ENCODE measurements at places on chromosomes 2 and 18.

- H3K27me3 ChIP-seq = no peaks in the 10 kb centered on the region
- H3K36me3 ChIP-seq = no peaks in the 10 kb centered on the region
- H3K4me1 ChIP-seq = no peaks in the 10 kb centered on the region
- no peak overlapping the region for H3K4me3 ChIP-seq
- no peak for DNase-seq
Measured at GRCh38 chr2:48699348-48699930, 56.1 kb downstream of the LHCGR start.

GRCh38 chr18:78792736-78793135 is 186.9 kb upstream of the SALL3 start:
- H3K27me3 ChIP-seq = no peaks in the 10 kb centered on the region
- no peaks in the 10 kb centered on the region for H3K36me3 ChIP-seq
- no peak overlapping the region for H3K27ac ChIP-seq
- no peak overlapping the region for H3K4me3 ChIP-seq

- H3K36me3 ChIP-seq = no peaks in the 10 kb centered on the region
- no peak overlapping the region for H3K4me3 ChIP-seq
- H3K27me3 ChIP-seq = no peaks in the 10 kb centered on the region
- no peak for DNase-seq
- no peak overlapping the region for H3K27ac ChIP-seq
Measured at GRCh38 chr2:60838481-60838880, 42.9 kb upstream of the REL start.

DNA sequence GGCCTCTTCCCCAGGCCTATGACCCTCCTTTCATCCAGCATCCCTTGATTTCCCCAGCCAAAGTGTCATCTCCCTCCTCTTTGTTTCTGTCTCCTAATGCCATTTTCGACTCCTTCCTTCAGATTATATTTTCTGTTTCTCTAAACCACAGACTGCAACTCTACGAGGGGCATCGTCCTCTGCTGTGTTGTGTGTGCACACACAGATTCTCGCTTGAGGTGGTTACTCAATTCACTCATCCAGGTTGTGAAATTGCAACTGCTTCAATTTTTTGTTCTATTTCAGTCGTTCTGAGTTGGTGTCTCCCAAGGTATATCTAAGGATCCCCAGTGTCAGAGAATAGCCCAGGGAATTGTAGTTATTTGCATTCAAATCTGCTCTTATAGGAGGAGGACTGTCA is 113.5 kb upstream of the NDUFV2 start:
- H3K27ac ChIP-seq = no peak overlapping the region
- no peak for DNase-seq
- no peaks in the 10 kb centered on the region for H3K27me3 ChIP-seq
- no peaks in the 10 kb centered on the region for H3K4me1 ChIP-seq

- no peaks in the 10 kb centered on the region for H3K36me3 ChIP-seq
- H3K27me3 ChIP-seq = no peaks in the 10 kb centered on the region
- H3K27ac ChIP-seq = no peak overlapping the region
- H3K4me1 ChIP-seq = no peaks in the 10 kb centered on the region
- H3K4me3 ChIP-seq = no peak overlapping the region
Measured at GRCh38 chr2:120564213-120565094, 171.2 kb upstream of the GLI2 start.

- no peaks in the 10 kb centered on the region for H3K4me1 ChIP-seq
- no peaks in the 10 kb centered on the region for H3K36me3 ChIP-seq
- DNase-seq = no peak
Measured at GRCh38 chr18:26503382-26503781, 45.0 kb downstream of the KCTD1 start.

DNA sequence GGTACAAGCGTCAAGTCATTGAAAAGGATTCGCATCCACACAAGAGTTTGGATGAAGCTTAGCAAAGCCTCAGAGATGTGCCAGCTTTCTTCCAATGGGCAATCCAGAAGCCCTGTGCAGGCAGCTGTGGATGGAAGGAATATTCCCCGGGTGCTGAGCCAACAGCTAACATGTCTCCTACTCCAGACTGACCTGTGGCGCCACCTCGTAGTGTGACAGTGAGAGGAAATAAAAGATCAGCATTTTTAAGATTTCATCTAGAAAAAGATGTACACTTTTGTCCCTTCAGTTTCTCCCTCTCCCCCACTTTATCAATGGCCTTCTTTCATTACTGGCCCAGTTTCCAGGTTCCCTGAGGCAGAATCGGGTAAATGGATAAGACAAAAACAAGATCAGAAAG is 48.9 kb upstream of the SPATS2L start:
- H3K4me1 ChIP-seq = no peaks in the 10 kb centered on the region
- H3K36me3 ChIP-seq = no peaks in the 10 kb centered on the region
- H3K27me3 ChIP-seq = no peaks in the 10 kb centered on the region
- no peak overlapping the region for H3K27ac ChIP-seq
- no peak for DNase-seq

DNA sequence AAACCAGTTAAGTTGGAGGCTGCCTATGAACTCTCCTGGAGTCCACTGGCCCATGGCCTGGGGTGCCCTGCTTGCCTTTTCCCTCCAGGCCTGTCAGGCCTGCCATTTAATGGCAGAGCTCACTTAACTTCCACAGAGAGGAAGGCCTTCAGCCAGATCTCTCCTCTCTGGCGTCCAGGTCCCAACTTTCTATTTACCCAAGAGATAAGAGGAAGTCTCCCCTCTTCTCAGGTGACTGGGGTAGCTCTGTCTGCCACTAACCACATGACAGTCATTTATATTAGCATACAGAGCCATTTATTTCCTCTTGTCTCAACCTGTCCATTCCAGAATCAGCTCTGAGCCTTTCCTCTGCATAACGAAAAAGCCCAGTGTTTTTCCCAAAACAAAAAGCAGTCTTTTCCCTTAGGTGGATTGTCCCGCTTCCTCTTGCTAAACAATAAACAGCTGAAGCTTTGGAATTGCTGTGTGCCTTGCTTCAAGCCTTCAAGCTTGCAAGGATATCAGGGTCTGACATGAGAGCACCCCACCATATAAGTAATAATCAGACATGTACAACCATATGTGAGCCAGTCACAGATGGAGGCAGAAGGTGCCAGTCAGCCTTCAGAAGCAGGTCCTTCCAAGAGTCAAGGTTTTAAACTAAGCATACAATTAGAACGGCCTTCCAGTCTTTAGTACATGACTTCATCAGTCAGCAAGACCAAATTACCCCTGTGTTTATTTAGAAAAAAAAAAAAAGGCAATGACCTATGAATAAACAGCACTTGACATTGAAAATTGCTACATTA is 71.2 kb upstream of the STPG4 start:
- no peak overlapping the region for H3K27ac ChIP-seq
- no peaks in the 10 kb centered on the region for H3K36me3 ChIP-seq
- DNase-seq = no peak
- H3K4me3 ChIP-seq = no peak overlapping the region
- H3K27me3 ChIP-seq = no peaks in the 10 kb centered on the region

- no peaks in the 10 kb centered on the region for H3K4me1 ChIP-seq
- no peaks in the 10 kb centered on the region for H3K27me3 ChIP-seq
- H3K4me3 ChIP-seq = no peak overlapping the region
- H3K36me3 ChIP-seq = peaks cover 86% of the 10 kb centered on the region
Measured at GRCh38 chr18:76914314-76914713, 92.0 kb downstream of the ZNF236 start.

DNA sequence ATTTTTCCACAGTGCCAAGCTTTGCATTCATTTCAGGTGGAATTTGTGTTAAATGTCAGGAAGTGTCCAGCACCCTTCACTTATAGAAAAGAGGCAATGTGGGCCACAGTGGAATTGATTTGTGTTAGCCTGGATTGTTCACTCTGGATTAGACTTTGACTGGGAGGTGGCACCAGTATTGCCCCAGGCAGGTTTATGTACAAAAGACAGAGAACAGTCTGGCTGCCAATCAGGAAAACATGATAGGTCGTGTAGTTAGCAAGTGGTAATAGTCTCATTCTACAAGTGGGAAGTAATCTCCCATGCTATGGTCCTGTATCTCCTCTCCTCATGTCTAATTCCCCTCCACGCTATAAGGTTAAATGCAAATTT is 45.6 kb downstream of the RAB27B start:
- no peak for DNase-seq
- H3K4me3 ChIP-seq = no peak overlapping the region
- H3K27me3 ChIP-seq = no peaks in the 10 kb centered on the region
- H3K4me1 ChIP-seq = no peaks in the 10 kb centered on the region
- H3K36me3 ChIP-seq = peaks cover 2% of the 10 kb centered on the region

DNA sequence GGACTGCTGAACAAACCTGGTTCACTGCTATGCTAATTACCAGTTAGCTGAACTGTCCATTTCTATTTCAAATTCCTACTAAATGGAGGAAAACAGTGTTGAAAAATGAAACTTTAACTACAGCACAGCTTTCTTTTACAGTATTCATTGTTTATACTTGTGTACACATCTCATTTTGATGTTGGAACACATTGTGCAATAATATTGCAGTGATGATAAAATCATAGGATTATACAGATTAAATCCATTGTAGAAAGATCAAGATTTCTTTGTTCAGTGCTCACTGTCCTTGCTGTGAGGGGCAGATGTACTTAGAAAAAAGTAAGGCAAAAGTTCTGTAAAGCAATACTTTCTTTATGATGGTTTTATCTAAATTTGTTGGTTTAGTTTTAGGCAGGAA is 1055.1 kb downstream of the LRP1B start:
- H3K27ac ChIP-seq = no peak overlapping the region
- H3K4me3 ChIP-seq = no peak overlapping the region
- DNase-seq = no peak
- no peaks in the 10 kb centered on the region for H3K4me1 ChIP-seq

DNA sequence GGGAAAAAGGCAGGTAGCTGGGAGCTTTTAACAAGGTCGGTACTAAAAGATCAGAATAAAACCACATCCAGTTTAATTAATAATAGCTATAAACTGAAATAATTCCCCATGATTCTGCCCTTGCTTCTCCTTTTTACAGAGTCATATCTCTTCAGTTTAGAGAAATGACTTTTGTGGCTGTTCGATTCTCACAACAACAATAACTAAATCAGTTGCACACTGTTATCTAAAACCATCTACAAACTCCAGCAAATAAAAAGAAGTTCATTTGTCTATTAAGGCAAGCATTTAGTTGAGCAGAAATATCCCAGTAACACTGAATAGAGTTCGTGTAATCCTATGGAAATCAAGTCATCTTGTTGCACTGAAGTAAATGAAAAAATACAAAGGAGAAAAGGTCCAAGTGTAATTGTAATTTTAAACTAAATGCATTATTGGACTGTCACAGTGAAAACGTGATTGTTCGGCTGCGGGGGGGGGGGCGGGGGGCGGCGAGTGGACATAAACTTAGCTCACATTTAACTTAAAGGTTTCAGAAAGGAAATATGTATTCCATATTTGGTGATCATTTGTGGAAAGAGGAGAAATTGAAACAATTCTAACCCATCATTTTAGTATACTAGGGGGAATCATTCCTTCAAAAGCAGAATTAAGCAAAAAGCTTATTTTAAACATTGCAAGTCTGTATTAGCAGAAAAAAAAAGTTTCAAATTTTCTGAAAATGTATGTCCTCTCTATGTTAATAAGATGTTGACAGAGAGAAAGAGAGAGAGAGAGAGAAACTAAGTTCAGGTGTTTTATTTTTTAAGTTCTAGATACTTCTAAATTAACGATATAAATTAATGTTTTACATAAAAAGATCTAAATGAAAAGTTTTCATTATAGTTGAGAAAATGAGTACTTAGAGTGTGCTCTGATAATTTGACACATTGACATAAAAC is 144.5 kb downstream of the MEIS1 start:
- no peak for DNase-seq
- H3K36me3 ChIP-seq = no peaks in the 10 kb centered on the region
- peaks cover 39% of the 10 kb centered on the region for H3K4me1 ChIP-seq
- H3K27me3 ChIP-seq = peaks cover 82% of the 10 kb centered on the region

DNA sequence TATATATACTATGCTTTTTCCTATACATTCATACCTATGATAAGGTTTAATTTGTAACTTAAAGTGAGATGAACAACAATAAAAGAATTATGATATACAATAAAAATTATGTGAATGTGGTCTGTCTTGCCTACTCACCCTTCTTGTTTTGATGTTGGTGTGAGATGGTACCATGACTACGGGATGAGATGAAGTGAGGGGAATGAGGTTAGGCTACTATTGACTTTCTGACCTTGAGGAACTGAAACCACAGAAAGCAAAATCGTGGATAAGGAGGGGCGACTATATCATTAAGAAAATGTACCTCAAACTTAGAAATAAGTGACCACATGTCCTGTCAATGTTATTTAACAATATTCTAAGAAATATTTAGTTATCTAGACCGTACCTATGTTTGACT is 103.9 kb upstream of the PPP1CB start:
- H3K27me3 ChIP-seq = no peaks in the 10 kb centered on the region
- H3K4me1 ChIP-seq = no peaks in the 10 kb centered on the region
- H3K36me3 ChIP-seq = no peaks in the 10 kb centered on the region
- DNase-seq = no peak
- H3K4me3 ChIP-seq = no peak overlapping the region

Measured in natural killer cell (primary cell).